Stimulated activated CD8-positive, alpha-beta memory T cell treated with anti-CD3 and anti-CD28 coated beads, Interleukin-4, amount 100 ng/mL, for 1 hour (primary cell): ENCODE measurements at places on chromosomes 6 and 20.

DNA sequence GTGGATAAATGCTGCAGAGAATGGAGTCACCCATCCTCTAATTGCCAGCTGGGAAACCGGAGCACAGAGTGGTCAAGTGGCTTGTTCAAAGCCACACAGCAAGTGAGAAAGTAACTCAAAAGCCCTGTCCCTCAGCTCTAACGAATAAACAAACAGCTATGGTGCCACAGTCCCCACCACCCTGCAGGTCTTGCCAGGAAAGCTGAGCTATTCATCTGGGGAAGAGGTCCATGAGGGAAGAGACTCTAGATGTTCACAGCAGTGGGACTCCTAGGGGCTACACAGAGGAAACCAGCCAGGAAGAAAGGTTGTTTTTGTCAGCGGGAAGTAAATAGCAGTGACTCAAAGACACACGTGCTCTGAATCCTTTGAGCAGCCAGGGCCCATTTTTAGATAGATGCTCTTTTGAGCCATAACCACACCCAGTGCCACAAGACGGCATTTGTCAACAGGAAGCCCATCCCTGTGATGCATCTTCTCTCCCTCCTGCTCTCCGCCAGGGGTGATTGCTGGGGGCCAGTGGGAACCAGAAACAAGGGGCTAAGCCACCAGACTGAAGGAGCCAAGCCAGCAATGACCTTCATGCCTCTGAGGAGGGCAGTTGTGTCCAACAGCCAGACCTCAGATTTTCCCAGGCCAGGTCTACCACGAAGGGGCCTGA lies 32.4 kb upstream of the TCP11 start:
- DNase-seq: no peak

GRCh38 chr6:17866876-17867444 lies 120.5 kb downstream of the KIF13A start:
- no peak for DNase-seq

DNA sequence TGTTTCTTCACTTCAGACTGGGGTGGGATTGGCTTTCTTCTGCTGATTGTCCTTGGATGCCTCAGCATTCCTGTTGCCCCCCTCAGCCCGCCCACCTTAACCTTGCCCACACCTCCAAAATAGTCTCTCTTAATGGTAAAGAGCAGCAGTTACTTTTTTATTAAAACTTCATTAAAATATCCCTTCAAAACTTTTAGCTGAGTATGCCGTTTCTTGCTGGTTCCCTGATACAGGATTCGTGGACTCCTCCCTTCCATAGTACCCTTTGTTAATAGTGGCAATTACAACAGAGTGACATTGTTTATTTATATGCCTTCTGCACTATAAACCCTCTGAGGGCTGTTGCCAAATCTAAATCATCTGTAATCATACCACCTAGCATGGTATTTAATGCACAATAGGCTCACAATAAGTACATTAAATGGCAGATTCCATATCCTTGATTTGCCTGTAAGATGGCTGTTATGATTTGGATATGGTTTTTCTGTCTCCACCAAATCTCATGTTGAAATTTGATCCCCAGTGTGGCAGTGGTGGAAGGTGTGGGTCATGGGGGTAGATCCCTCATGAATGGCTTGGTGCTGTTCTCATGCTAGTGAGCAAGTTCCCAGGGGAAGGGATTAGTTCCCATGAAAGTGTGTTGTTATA lies 3.5 kb upstream of the MOCS1 start:
- DNase-seq: no peak

GRCh38 chr6:21740376-21741124 lies 147.0 kb downstream of the SOX4 start:
- no peak for DNase-seq

DNA sequence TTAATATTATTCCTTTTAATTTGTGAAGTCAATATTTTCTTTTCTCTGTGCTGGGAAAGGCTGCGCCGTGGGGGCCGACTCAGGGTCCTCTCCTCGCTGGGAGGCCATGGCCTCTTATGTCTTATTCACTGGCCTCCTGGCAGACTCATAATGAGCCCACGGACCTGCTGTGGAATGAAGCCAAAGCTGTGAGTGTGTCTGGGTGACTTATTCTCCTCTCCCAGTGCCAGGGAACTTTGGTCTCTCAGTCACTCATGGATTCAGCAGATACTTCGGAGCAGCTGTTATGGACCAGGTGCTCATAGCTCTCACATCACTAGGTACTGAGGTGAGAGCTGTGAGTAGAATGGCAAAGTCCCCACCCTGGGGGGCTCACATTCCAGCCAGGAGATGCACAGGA lies 297.6 kb downstream of the CDH26 start:
- no peak for DNase-seq

- no peak for DNase-seq
Measured at GRCh38 chr6:166830185-166830890, 126.0 kb downstream of the RNASET2 start.

DNA sequence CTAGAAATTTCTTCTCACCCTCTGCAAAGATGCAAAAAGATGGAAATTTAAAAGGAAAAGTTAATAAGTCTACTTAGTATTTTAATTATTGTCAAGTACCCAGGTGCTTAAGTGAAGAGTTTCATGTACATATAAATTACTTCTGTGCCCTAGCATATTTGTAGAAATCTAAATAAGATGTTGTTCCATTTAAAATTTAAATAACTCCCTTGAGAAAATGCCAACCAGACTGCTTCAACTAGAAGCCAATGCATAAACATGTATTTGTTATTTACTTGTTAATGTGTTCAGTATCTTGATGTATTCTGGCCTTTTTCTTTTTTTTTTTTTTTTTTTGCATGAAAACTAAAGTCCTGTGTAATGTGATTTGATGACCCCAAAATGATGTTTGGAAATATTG lies 6.3 kb upstream of the TMEM244 start:
- DNase-seq: no peak
